ENCODE measurements at places on chromosomes 13 and 19.

DNA sequence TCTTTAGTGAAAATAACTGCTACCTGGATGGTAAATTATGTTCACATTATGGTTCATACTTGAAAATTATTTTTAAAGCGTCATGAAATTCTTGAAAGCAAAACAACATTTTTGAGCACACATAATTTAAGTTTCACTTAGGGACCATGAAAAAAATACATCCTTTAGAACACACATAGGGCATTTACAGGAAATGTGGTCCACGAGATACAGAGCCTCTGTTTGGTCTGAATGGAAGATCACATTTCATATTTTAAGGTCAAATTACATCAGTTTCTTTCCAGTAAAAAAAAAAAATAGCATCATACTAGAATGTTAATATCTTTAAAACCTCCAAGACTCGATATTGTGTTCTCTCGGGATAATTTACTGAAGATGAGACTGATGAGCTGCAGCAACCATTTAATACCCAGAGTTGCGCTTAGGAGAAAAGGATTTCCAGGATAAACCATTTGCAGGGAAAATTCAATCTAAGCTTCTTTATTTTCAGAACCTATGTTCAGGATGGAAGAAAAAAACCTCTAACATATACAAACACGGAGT lies 720.7 kb downstream of the DIAPH3 start:
- no peak for DNase-seq

DNA sequence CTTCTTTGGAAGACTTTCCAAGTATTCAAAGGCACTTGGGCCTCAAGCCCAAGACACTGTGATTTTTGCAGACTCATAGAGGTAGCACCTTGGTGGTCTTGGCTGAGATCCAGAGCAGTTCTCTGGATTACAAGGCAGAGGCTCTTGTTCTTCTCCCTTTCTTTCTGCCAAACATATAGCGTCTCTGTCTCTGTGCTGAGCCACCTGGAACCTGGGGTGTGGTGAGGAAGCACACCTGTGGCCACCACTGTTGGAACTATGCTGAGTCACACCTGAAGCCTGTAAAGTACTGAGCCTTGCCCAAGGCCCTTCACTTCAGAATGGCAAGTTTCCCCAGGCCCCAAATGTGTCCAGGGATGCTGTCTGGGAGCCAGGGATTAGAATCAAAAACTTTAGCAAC lies 127.5 kb downstream of the FREM2 start:
- DNase-seq: no peak

GRCh38 chr13:24985107-24985506 lies 110.8 kb upstream of the PABPC3 start:
- DNase-seq: no peak

DNA sequence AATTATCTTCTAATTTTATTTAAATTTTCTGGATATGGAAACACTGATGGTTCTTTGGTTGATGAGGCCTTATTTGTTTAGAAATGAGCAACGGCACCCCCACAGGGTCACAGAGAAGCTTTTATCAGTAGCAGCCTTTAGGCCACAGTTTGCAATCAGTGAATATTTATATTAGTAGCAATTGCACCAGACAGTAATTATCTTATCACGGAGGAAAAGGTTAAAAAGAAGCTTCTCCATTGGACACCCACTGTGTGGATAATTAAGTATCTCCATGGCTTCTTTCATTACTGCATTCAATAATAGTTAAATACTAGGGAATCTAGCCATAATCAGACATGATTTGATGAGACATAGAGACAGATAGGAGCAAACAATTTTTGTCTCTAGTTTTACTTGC lies 2099.2 kb upstream of the PCDH20 start:
- DNase-seq: no peak

DNA sequence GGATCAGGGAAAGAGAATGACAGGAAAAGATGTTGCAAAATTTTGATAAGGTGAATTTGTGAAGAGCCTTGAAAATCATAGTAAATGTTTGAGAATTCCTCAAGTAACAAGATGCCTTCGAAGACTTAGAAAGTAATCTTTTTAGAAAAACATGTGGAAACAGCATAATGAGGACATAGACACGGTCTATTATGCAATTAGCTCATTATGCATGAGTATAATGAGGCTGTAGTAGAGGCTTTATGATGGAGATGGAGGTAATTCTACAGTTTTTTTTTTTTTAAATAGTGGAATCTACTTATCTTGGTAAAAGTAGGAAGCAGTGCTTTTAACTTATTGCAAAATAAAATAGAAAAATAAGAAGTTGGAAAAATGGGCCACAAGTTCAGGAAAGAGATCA lies 1329.1 kb upstream of the SPRY2 start:
- no peak for DNase-seq

DNA sequence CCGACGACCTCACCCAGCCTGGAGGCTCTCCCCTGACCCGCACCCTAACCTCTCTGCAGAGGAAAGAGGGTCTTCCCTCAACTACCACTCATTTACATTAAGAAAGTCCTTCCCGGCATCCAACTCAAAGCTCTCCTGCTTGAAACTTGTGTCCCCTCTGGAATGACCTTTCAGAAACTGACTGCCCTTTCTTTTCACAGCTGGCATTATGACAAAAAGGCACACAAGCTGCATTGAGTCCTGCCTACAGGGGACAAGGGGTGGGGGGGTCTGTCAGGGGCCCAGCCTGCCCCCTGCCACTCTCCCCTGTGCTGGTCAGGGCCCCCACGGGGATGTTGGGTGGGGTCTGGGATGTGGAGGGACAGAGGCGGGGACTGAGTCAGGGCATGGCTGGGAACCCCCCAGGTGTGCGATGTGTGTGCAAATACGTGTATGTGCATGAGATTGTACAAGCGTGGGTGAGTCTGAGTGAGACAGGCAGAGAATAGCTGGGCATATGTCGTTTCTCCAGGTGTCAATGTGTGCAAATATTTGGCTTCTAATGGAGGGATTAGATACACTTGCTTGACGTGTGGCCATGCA lies 2.0 kb downstream of the COL5A3 start:
- DNase-seq: no peak

GRCh38 chr19:17035842-17036424 lies 9.3 kb upstream of the CPAMD8 start:
- DNase-seq: peak; percentile 81

- no peak for DNase-seq
Observed at GRCh38 chr19:15196360-15197005, 4.3 kb downstream of the NOTCH3 start.

- no peak for DNase-seq
Observed at GRCh38 chr19:40282920-40283319, 2.2 kb downstream of the AKT2 start.

GRCh38 chr13:99907038-99907437 lies 64.5 kb downstream of the ZIC5 start:
- DNase-seq: no peak

DNA sequence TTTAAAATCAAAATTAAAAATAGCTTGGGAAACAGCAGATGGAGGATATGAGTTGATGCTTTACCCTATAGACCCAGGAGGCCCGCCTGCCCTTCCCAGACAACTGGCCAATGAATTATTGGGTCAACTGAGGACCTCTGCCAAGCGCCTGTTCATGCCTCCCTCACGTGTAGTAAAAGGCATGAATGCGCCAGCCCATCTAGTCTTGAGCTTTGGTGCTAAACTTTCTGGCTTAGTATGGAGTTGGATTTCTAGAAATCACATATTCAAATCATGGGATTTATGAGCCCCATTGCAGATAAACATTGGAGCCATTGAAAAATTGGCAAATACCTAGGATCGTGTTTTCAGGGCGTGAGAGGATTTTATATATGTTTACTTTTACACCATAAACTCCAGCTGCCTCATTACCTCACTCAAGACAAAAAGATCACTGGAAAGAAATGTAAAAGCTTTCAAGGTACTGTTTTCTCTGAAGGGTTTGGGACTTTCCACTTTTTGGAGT lies 47.1 kb downstream of the COL4A2 start:
- DNase-seq: no peak

GRCh38 chr19:17429641-17430113 lies 9.8 kb downstream of the MVB12A start:
- DNase-seq: no peak

- no peak for DNase-seq
Observed at GRCh38 chr19:45297674-45298073, 25.0 kb downstream of the CKM start.

DNA sequence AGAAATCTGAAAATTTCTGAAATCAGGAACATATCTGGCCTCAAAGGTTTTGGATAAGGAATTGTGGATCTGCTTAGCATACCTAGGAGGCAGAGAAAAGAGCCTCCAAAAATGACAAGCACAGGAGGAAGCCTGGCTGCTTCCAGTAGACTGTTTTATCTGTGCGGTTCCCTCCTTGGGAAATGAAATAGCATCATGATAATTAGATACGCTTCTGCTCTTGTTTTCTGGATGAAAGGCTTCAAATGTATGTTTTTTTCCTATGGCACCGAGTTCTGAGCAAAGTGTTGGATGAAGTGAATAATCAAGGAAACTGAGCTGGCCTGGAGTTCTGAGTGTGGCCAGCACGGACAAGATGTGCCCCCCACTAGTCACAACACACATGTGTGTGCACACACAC lies 19.8 kb upstream of the GPR12 start:
- DNase-seq: no peak

GRCh38 chr13:73450583-73450982 lies 391.8 kb downstream of the KLF5 start:
- DNase-seq: no peak

- no peak for DNase-seq
Observed at GRCh38 chr19:32166238-32166637, 179.2 kb upstream of the ZNF507 start.

DNA sequence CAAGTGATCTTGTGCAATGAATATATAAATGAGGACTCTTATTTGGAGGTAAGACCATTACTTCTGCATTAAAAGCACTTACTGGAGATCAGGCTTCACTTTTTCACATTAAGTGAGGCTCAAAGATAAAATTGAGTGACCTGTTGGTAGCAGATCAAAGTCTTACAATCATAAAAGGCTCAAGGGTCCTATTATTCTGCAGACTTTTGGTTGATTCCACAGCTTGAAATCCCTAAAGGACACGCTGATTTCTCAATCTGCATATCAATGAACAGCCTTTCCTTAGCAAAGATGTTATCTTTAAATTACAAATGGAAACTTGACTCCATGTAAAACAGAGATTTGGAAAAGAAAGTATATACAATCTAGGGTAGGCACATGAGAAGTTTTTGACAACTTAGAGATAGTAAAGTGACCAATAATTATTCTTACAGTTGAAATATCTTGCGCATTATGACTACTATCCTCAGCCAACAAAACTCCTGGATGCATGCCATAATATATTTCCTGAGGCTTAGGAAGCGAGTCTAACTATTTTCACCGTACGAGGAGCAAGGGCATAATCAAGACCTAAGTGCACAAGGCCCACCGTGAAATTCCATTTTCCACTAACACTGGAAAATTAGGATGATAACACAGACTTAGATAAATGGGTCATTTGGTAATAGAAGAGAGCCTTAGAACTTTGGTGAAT lies 640.7 kb downstream of the LIG4 start:
- DNase-seq: no peak

DNA sequence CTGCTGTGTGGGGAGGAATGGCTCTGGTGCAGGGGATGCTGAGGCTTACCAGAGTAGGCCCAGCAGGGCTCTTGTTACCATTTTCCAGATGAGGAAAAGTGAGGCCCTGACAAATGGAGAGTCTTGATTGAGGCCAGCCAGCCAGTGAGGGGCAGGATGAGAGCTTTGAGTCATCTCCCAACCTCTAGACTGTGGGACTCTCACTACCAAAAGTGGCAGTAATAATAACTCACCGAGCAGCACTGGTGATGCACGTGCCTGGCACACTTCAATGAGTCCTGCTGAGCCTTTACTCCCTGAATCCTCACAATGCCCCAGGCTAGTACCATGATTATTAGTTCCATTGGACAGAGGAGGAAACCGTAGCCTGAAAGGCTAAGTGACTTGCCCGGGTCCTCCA lies 7.8 kb downstream of the CIC start:
- DNase-seq: no peak

DNA sequence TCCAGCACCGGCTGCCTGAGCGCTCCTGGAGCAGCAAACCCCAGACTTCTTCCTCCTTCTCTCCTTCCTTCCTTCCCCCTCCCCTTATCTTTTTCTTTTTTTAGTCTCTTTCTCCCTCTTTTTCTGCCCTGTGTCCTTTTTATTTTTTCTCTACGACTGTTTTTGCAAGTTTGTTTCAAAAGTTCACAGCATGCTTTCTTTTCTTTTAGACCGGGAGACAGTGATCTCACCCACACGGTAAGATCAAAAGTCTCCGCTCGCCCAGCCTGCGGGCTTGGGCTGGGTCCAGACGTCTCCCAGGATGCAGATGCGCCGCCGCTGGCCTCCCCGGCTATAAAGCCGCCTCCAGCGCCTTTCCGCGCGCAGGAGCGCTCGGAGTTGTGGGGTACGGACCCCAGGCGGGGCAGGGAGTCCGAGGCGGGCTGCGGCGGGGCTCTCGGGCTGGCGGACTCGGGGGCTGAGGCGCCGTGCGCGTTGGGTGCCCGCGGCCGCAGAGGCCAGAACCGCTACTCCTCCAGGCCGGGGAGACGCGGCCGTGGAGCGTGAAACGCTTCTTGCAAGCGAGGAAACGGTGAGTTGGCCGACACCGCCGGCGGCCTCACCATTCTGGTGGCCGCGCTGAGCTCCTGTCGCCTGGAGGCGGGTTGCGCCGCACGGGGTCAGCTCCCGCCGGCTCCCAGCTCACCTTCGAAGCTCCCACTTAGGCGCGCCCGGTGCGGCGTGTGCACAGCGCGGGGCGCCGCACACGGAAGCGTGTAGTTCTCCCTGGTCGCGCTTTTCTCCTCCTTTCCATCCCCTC lies 2.0 kb upstream of the TSHZ3 start:
- DNase-seq: peak; percentile 23

DNA sequence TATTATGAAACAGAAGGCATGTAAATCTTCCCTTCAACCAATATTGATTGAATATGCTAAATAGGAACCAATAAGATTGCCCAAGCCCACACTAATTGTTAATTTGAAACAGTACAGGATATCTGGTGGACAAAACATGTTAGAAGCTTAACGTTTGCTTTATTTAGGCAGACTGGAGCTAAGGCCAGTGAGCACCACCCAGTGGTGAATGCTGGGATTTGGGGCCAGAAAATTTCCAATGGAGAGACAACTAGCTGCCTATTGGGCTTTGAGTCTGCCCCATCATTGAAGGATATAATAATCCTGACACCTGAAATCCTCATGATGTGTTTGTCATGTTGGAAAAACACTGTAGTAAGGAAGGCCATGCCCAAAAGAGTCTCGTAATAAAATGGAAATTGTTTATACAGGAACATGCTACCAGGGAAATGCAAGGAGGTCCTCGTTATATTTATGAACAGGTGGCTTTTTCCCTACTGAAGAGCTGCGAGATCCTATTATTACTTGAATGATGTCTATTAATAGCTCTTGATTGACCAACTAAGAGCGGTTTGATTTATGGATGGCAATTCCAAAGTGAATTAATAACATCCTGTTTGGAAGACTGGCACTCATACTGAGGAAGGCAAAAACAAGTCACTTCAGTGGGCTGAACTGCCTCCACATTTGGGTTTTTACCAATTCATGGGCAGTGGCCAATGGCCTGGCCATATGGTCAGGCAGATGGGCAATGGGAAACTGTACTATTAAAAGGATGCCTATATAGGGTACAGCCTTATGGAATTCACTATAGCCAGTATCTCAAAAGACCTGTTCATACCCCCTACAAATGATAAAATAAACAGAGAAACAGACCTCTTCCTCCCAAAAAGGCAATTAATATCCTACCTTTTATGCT lies 8.7 kb downstream of the SIGLECL1 start:
- DNase-seq: peak; percentile 37

- no peak for DNase-seq
Observed at GRCh38 chr13:40206241-40207000, 460.0 kb downstream of the FOXO1 start.

GRCh38 chr19:4241824-4242430 lies 5.0 kb upstream of the YJU2 start:
- no peak for DNase-seq

- DNase-seq: no peak
Observed at GRCh38 chr13:36108342-36108741, 22.8 kb downstream of the DCLK1 start.

Measured in HL-60 (cell line).